ENCODE measurements at places on chromosomes 1 and 21. TPM values are rescaled to one million over a fixed set of nuclear protein-coding genes. Genes with fewer than 3 reads are reported as not detected.

Gene TMEM9
- total RNA-seq, result 31.7 TPM

Gene FLG2
- total RNA-seq, result 0.37 TPM

Gene TMEM39B
- total RNA-seq, result 3.8 TPM

Gene SMCP
- not detected for total RNA-seq

Gene GREM2
- total RNA-seq, result not detected

Gene RHOC
- total RNA-seq, result 99.8 TPM

Gene AKIRIN1
- 32.2 TPM for total RNA-seq

Gene DIPK1A
- 6.4 TPM for total RNA-seq

Gene C1orf185
- not detected for total RNA-seq

Gene LRRN2
- 4.1 TPM for total RNA-seq

Gene ADAM30
- not detected for total RNA-seq

GRCh38 chr1:189628857-189629256 is 848.8 kb downstream of the BRINP3 start:
- DNase-seq, result no peak

DNA sequence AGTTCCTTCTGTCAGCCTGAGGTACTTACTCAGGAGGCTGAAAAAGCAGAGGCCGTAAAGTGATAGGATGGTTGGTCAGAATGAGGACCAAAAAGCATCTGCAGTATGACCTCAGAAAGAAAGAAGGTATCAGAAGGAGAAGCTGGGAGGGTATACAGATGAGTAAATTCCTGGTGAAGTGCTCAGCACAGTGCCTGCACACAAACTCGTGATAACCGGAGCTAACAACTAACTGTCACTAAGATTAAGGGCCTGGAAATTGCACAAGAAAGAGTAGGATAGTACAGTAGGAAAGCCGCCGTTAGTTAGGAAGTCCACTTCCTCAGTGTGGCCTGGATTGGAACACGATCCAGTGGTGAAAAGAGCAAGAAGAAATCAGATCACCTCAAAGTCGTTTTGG is 62.6 kb downstream of the VPS26C start:
- DNase-seq, result no peak

DNA sequence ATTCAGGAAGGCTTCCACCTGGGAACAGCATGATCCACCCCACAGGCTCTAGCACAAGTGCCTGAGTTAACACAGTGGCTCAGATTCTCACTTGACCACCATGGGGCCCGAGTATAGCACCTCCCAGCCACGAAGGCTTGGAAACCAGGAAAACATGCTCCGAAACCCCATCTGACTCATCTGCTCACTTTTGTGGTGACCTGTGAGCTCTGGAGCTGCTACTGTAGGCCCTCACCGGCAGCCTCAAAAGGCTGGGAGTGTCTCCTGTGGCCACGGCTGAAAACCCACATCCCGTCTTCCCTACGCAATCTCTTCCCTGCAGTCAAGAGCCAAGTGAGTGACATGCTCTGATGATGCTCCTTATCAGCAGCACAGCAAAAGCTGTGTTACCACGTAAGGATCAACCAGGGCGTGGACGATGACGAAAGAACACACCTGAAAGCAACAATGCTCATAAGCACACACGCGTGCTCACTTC is 81.4 kb downstream of the TGFBR3 start:
- no peak for DNase-seq

DNA sequence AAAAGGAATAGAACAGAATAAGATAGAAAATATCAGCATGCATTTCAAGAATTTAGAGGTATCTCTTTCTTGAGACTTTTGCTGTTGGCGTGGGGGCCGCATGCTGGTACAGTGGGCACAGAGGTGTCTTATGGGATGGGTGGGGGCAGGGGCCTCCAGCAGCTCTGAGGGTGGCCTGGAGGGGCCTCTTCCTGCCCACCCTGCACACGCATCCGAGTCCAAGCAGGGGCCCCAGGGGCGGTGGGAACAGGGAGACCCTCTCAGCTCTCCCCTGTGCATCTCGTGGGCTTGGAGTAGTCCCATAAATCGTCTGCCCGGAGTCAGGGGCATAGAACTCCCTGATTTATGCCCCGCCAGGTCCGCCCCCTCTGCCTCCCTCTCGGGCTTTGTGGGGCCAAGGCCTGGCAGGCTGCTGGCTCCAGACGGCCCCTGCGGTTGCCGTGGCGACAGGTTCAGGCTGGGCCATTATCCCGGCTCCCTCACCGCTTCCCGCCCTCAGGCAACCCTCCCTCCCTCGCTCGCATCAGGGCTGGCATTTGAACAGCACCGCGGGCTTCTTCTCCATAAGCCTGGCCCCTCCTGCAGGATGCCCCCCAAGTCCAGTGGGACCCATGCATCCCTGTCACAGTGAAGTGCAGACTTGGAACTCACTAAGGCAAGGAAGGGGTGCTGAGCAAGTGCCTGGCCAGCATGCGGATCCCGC is 133.2 kb upstream of the ZBTB40 start:
- DNase-seq, result no peak

GRCh38 chr1:62962901-62963776 is 179.2 kb downstream of the ATG4C start:
- DNase-seq, result peak; percentile 46

DNA sequence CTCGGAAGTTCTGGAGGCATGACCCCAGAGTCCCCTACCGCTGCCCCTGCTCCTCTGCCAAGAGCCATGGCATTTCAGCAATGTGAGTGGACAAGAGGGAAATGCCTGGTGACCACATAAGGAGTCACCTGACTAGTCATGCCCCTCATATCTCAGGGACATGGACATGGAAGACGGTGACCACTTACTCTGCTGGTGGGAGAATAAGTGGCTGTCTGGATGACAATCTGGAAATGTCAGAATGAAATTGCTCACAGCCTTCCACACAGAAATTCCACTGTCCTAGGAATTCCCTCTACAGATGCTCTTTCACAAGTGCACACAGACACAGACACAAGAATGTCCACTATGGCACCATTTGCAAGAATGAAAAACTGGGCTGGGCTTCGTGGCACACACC is 24.3 kb upstream of the PLEKHG5 start:
- no peak for DNase-seq

GRCh38 chr1:6475381-6476133 is 9.6 kb upstream of the TNFRSF25 start:
- peak; percentile 81 for DNase-seq

GRCh38 chr1:231776757-231777062 is 150.1 kb downstream of the DISC1 start:
- no peak for DNase-seq

GRCh38 chr1:226636847-226637096 is 88.2 kb downstream of the STUM start:
- no peak for DNase-seq

DNA sequence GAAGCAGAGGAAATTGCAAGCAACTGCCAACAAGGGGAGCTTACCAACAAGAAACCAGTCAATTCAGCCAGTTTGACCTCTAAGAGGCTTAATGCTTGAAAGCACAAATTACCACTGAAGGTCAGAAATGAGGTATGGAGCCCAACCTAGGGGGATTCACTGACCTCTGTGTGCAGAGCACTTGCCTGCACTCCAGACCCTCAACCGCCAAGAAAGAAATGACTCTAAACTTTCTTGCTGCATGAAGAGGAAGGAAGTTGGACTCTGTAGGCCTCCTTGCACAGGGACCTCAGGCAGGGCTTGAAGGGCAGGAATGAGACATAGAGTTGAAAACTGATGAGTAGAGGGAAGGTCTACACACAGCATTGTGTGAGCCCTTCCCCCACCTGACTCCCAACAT is 10.0 kb downstream of the ARMH1 start:
- no peak for DNase-seq

DNA sequence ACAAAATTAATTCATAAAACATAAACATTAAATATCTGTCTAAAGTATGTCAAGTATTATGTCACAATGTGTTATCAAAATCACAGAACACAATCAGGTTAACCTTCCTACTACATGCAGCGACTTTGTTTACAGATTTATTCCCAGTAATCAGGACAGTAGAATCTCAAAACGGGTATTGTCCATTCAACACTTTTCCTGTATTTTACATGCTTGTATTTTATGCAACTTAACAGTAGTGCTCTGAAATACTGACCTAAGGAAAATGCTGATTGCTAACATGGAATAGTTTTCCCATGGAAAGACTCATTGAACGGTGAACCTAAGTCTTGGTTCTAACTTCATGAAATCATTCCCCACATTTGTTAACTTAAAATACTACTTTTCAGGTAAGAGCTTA is 2.3 kb downstream of the SERBP1 start:
- DNase-seq, result no peak

DNA sequence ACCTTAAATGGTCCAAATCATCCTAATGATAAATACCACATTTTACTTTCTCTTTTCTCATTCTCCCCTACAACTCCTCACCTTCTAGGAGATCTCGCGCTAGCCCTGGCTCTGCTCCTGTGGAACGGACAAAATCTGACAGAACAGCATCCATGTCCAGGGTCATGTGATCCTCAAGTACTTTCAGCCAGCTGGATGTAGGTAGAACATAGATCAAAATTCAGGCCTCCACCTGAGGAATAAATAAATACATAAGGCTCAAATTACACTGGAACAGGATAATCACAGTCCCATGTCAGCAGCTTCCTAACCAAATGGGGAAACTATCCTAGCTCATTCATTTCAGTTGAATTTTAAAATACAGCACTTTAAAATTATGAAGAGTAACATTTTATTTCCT is 33.2 kb downstream of the OTUD7B start:
- no peak for DNase-seq

GRCh38 chr1:17091252-17091651 is 28.0 kb downstream of the PADI2 start:
- DNase-seq, result peak; percentile 51

GRCh38 chr1:94595658-94596057 is 54.1 kb upstream of the F3 start:
- DNase-seq, result no peak

- peak; percentile 93 for DNase-seq
These were observed 23.2 kb upstream of the ZNF648 start for GRCh38 chr1:182084487-182085316.

GRCh38 chr1:110617116-110617515 is 11.0 kb upstream of the KCNA2 start:
- no peak for DNase-seq

GRCh38 chr1:201517631-201518030 is 10.7 kb upstream of the CSRP1 start:
- DNase-seq, result no peak

Data from stomach (tissue), 19 donors.